ENCODE measurements at places on chromosomes 6 and 20.

- DNase-seq: no peak
Measured at GRCh38 chr6:21914121-21914973, 320.8 kb downstream of the SOX4 start.

DNA sequence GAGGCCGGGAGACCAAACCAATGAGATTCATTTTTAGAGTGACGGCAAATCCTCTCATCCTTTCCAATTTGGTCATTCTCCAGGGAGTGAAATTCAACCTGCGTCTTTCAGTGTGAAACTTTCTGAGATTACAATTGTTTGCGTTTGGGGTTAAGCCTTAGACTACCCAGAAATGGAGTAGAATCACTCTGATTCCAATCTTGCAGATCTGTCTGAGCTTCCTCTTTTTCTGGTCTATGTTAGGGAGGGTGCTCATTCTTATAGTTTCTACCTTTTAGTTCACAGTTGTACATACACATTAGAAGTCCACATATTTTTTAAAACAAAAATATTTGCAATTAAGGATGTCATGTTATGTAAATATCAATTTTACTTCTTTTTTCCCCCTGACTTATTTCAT is 183.0 kb upstream of the PHACTR1 start:
- no peak for DNase-seq

GRCh38 chr6:26660000-26660361 is 435 bp upstream of the ZNF322 start:
- peak; percentile 61 for DNase-seq

DNA sequence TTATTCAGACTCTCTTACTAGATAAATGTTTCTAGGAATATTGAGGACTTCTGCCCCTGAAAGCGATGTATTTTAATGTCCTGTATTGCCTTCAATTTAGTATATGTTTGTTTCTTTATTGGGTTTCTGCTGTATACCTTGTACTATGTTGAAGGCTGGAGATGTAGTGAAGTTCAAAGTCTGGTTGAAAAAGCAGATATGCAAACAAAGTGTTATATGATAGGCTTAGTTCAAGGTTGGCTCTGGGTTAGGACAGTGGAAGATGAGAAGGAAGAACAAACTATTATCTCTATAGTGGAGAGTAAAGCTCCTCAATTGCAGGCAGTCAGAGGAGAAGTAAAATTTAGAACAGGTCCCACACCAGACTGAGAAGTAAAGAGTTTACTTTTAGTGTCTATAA is 36.3 kb upstream of the ADGRG6 start:
- no peak for DNase-seq

DNA sequence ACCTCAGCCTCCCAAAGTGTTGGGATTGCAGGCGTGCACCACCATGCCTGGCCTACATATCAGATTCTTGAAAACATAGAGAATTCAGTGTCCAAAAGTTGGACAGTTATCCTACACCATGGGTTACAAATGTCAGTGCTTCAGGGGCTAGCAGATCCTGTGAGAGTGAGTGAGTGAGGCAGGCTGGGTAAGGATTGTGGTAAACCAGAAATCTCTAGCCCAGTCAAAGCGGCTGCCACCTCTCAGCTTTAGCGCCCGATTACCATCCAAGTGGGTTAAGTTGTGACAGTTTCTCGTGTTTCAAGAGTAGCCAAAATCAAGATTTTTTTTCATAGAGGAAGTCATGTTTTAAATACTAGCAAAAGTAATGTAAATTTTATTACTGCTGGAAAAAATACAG is 21.9 kb upstream of the CSE1L start:
- DNase-seq: no peak

DNA sequence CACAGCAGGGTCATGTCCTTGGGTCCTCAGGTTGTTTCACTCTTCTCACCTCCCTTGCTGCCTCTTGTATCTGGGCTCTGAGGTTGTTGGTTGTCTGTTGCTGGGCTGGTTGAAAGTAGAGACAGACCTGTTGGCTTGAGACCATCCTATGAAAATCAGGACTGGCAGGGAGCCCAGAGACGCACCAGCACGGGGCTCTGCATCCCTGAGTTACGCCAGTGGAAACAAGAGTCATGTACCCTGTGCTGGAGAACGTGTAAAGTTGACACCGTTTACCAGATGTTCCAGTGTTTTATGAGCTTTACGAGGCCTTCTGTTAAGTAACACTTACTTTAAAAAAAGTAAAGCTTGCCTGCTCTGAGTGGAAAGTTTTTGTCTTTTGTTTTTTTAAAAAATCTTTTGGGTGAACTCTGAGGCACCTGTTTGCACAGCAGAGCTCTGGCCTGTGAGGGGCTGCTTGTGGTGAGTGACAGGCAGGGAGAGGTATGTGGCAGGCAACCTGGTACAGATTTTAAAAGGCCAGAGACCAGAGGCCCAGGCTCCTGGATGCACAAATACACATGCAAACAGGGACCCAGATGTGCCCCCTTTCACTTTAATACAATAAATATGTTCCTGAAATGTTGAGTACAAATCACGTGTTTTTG is 260.0 kb upstream of the SUPT3H start:
- DNase-seq: no peak

DNA sequence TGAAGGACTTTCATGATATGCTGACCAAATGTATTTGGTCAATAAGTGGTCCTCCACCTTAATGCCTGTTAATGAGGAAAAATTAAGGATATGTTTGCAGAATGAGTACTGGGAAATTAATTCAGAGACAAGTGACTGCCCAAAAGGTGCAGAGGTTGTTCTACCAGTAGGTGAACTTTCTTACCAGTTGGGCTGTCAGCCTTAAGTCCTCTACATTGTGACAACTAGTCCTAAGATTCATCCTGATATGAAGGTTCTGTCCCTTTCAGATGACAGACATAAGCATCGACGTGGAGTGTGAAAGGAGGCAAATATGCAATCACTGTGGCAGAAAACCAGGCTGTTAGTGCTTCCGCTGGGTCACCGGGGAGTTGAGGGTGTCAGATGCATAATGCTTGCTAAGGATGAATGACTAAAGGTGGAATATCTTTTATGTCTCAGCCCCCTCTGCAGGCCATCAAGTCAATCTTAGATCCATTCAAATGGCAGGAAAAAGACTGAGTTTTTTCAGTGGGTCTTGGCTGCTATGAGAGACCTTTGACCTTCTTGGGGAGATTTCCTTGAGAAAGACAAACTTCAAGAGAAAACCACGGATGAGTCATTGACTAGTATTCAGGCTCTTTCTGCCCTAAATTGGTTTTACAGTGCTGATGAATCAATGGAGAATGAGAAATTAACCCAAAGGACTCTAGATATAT is 226.0 kb downstream of the TPBG start:
- DNase-seq: peak; percentile 23

- DNase-seq: no peak
Measured at GRCh38 chr20:5970381-5970780, 19.9 kb downstream of the MCM8 start.

GRCh38 chr6:87274660-87275274 is 47.6 kb upstream of the SMIM8 start:
- DNase-seq: no peak

- DNase-seq: no peak
Measured at GRCh38 chr6:11042025-11042749, 1.9 kb downstream of the ELOVL2 start.

GRCh38 chr20:22905658-22906057 is 129.5 kb upstream of the SSTR4 start:
- no peak for DNase-seq

- DNase-seq: no peak
Measured at GRCh38 chr6:144899161-144899560, 614.0 kb downstream of the UTRN start.

All from Kasumi-1 (cell line).